Pancreas (tissue), 10 donors: ENCODE measurements at places on chromosomes 3 and 15. TPM values are rescaled to one million over a fixed set of nuclear protein-coding genes. Genes with fewer than 3 reads are reported as not detected.

Gene STRA6
- total RNA-seq, result 0.06 TPM

Gene WDR93
- not detected for total RNA-seq

Gene SPPL2A
- total RNA-seq, result 64.4 TPM

Gene ZNF80
- not detected for total RNA-seq

Gene FSD2
- total RNA-seq, result not detected

GRCh38 chr15:63013052-63013808 is 29.3 kb upstream of the TPM1 start:
- H3K27me3 ChIP-seq, result no peaks in the 10 kb centered on the region
- DNase-seq, result no peak
- no peak overlapping the region for H3K27ac ChIP-seq
- no peak overlapping the region for H3K4me3 ChIP-seq

- DNase-seq, result no peak
- H3K4me3 ChIP-seq, result no peak overlapping the region
- H3K27ac ChIP-seq, result no peak overlapping the region
- H3K36me3 ChIP-seq, result no peaks in the 10 kb centered on the region
- no peaks in the 10 kb centered on the region for H3K27me3 ChIP-seq
Measured at GRCh38 chr15:49189631-49190030, 19.6 kb downstream of the GALK2 start.

DNA sequence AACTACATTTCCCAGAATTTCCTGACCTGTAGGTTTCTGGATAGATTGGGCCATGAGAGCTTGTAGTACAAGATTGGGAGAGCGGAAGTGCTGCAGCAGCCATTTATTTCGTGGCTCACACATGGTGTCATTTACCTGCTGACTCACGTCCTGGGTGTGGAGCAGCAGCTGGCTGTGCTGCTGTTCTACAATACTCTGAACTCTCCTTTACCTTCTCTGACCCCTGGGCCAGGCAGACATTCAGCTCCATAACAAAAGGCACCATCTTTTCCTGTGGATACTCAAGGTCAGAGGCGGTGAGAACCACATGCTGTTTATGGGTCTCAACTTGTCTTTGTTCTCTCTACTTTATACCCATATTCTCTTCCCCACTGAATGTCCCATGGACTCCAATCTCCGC is 490.2 kb downstream of the IGSF11 start:
- no peak for DNase-seq
- no peaks in the 10 kb centered on the region for H3K36me3 ChIP-seq
- H3K27ac ChIP-seq, result no peak overlapping the region
- H3K4me1 ChIP-seq, result no peaks in the 10 kb centered on the region
- H3K27me3 ChIP-seq, result no peaks in the 10 kb centered on the region
- no peak overlapping the region for H3K4me3 ChIP-seq

GRCh38 chr3:73073091-73073707 is 11.7 kb downstream of the EBLN2 start:
- no peaks in the 10 kb centered on the region for H3K36me3 ChIP-seq
- H3K4me3 ChIP-seq, result no peak overlapping the region
- no peaks in the 10 kb centered on the region for H3K4me1 ChIP-seq
- DNase-seq, result no peak
- H3K27ac ChIP-seq, result no peak overlapping the region

DNA sequence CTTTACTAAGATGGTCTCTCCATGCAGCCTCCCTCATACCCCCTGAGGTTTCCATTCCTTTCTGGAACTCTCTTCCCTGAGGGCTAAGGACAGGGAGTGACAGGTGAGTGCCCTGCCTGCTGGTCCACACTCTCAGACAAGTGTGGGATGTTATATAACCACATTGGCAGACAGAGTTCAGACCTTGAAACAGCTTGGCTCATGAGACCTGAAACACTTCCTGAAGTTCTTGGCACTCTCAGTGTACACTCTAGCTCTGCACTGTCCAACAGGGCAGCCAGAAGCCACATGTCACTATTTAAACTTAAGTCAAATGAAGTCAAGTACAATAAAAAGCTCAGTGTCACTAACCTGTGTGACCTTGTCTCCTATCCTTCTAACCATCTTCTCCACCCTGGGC is 188.5 kb downstream of the ZNF621 start:
- H3K27ac ChIP-seq, result no peak overlapping the region
- peaks cover 3% of the 10 kb centered on the region for H3K4me1 ChIP-seq
- DNase-seq, result no peak
- H3K27me3 ChIP-seq, result no peaks in the 10 kb centered on the region
- H3K36me3 ChIP-seq, result no peaks in the 10 kb centered on the region

DNA sequence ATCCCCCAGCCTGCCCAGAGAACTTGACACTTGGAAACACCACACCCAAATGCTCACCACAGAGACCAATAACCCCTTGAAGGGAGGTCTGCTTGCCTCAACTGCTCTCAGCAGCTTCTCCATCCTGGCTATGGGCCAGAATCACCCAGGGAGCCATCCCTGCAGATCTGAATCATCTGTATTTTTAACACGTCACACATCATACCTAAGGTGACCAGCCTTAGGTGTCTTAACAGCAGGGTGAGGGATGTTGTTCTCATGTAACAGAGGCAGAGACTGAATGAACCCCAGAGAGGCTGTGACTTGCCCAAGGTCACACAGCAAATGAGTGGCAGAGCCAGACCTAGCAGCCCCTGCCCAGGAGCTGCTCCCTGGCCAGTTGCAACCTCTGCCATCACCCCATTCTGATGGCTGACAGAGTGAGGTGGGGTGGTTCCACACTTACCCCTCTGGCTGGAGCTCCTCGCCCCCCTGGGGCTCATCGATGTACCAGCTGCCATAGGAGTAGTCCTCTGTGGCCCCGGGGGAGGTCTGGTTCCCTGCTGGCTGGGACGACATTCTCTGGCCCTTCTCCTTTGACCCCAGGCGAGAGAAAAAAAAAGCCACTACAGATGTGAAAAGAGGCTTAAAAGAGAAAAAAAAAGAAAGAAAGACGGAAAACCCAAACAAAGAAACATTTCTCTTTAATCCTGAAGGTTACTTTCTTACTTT is 722 bp downstream of the STRA6 start:
- no peaks in the 10 kb centered on the region for H3K27me3 ChIP-seq
- no peak for DNase-seq
- no peaks in the 10 kb centered on the region for H3K36me3 ChIP-seq
- no peaks in the 10 kb centered on the region for H3K4me1 ChIP-seq
- H3K4me3 ChIP-seq, result no peak overlapping the region
- H3K27ac ChIP-seq, result no peak overlapping the region

DNA sequence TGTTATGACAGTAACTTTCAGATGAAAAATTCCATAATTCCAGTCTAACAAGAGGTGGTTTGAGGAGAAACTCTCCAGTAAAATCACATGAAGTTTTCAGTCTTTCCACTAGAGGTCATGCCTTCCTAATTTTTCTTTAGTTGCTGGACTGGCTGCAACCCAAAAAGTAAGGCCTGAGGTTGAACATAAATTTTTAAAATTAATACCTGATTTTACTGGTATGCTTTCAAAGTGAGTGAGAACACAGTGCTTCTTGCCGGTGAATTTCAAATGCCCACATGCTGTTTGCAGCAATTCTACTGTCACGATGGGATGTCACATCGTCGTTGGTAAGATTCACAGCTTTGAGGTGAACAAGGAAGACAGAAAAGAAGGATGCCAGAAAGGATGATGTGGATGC is 89.0 kb upstream of the FGF12 start:
- no peak overlapping the region for H3K4me3 ChIP-seq
- DNase-seq, result no peak
- no peaks in the 10 kb centered on the region for H3K36me3 ChIP-seq

GRCh38 chr3:128488636-128488990 is 4.4 kb downstream of the GATA2 start:
- no peaks in the 10 kb centered on the region for H3K4me1 ChIP-seq
- peak overlapping the region; percentile 73 for H3K4me3 ChIP-seq
- H3K27ac ChIP-seq, result peak overlapping the region; percentile 96

GRCh38 chr3:122012821-122013220 is 9.2 kb downstream of the ILDR1 start:
- H3K27me3 ChIP-seq, result no peaks in the 10 kb centered on the region
- H3K27ac ChIP-seq, result no peak overlapping the region
- H3K4me3 ChIP-seq, result no peak overlapping the region
- peaks cover 5% of the 10 kb centered on the region for H3K4me1 ChIP-seq
- no peak for DNase-seq

DNA sequence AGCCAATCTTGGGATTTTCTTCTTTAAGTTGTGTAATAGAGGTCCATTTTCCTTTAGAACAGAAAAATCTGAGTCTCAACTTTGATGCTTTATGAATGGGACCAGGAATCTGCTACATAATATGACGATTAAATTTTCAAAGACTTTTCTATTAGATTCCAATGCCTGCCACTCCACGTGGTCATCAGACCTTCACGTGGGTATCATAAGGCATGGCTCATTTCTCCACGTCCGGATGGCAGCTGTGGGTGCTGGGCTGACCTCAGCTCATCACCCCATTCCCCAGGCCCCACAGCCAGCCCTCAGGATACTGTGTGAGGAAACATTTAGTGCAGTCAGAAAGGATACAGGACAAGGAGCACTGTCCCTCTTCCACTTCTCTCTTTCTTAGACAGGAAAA is 159.7 kb downstream of the SEMA6D start:
- no peak for DNase-seq
- no peaks in the 10 kb centered on the region for H3K4me1 ChIP-seq
- no peak overlapping the region for H3K4me3 ChIP-seq
- H3K27me3 ChIP-seq, result no peaks in the 10 kb centered on the region
- no peak overlapping the region for H3K27ac ChIP-seq
- H3K36me3 ChIP-seq, result no peaks in the 10 kb centered on the region

- no peaks in the 10 kb centered on the region for H3K4me1 ChIP-seq
- no peaks in the 10 kb centered on the region for H3K36me3 ChIP-seq
- H3K27ac ChIP-seq, result no peak overlapping the region
- H3K27me3 ChIP-seq, result no peaks in the 10 kb centered on the region
Measured at GRCh38 chr3:5035692-5036391, 56.6 kb downstream of the BHLHE40 start.

- DNase-seq, result no peak
- H3K4me3 ChIP-seq, result no peak overlapping the region
- H3K4me1 ChIP-seq, result no peaks in the 10 kb centered on the region
- H3K27me3 ChIP-seq, result no peaks in the 10 kb centered on the region
- no peaks in the 10 kb centered on the region for H3K36me3 ChIP-seq
Measured at GRCh38 chr3:158713094-158713499, 19.2 kb downstream of the RARRES1 start.

GRCh38 chr3:174846055-174846454 is 13.1 kb upstream of the NAALADL2 start:
- no peak overlapping the region for H3K27ac ChIP-seq
- no peak overlapping the region for H3K4me3 ChIP-seq
- H3K36me3 ChIP-seq, result no peaks in the 10 kb centered on the region
- DNase-seq, result no peak

GRCh38 chr15:31953478-31953877 is 76.8 kb upstream of the CHRNA7 start:
- DNase-seq, result no peak
- no peak overlapping the region for H3K4me3 ChIP-seq
- no peaks in the 10 kb centered on the region for H3K36me3 ChIP-seq
- H3K27me3 ChIP-seq, result no peaks in the 10 kb centered on the region
- no peaks in the 10 kb centered on the region for H3K4me1 ChIP-seq
- H3K27ac ChIP-seq, result no peak overlapping the region

- DNase-seq, result no peak
- H3K4me1 ChIP-seq, result peaks cover 10% of the 10 kb centered on the region
- no peak overlapping the region for H3K27ac ChIP-seq
- no peak overlapping the region for H3K4me3 ChIP-seq
- no peaks in the 10 kb centered on the region for H3K36me3 ChIP-seq
Measured at GRCh38 chr3:167716920-167717319, 17.8 kb downstream of the PDCD10 start.

DNA sequence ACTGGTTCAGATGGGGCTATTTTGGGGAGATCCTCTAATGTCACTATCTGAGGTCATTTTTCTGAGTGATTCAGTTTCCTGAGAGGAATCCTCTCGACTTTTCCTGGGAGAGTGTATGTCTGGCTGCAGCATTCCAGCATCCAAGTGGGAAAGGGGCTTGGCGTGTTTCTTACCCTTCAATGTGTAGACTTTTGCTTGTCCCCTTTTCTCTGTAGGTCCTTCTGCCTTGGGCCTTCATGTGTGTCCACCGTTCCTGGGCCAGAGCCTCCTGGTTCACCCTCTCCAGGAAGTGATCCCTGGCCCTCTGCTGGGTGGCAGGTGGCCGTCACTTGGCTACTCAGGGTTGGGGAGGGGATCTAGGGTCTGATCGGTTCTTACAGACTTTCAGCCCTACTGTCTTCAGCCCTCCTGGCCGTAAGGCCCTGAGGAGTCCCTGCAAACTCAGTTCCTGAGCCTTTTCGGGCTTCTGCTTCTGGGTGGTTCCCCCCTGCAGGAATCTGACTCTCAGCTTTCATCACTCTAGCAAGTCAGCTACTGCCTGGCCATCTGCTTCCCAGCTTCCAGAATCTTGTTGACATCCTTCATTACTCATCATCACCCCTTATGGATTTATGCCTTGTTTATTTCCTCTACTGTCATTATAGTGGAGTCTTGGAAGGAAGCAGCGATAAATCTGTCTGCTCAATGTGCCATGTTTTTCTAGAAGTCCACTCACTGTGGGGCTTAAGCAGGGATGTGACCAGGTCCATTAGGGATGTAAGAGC is 36.5 kb downstream of the GOLGA6L10 start:
- DNase-seq, result no peak
- H3K27me3 ChIP-seq, result no peaks in the 10 kb centered on the region
- no peaks in the 10 kb centered on the region for H3K36me3 ChIP-seq
- no peaks in the 10 kb centered on the region for H3K4me1 ChIP-seq

- H3K4me1 ChIP-seq, result peaks cover 22% of the 10 kb centered on the region
- no peaks in the 10 kb centered on the region for H3K27me3 ChIP-seq
- H3K4me3 ChIP-seq, result peak overlapping the region; percentile 82
Measured at GRCh38 chr3:58009026-58009748, 965 bp downstream of the FLNB start.

DNA sequence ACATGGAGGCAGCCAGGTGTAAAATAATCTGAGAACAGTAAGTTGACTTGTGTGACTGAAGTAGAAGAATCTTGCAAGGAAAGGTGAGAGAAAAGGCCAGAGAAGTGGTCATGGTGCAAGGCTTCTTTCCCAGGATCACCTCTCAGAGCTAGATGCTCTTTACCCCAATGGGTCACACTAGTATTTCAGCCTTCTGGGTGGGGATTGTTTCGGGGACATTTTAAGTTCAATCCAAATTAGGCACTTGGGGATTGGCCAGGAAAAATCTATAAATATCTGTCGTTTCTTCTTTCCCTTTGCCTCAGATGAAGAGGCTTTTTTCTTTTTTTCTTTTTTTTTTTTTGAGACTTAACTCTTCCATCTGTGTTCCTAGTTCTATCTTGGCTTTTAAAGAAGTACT is 188.0 kb downstream of the KLHL25 start:
- H3K36me3 ChIP-seq, result no peaks in the 10 kb centered on the region
- DNase-seq, result no peak
- H3K27ac ChIP-seq, result no peak overlapping the region
- H3K4me1 ChIP-seq, result peaks cover 25% of the 10 kb centered on the region

DNA sequence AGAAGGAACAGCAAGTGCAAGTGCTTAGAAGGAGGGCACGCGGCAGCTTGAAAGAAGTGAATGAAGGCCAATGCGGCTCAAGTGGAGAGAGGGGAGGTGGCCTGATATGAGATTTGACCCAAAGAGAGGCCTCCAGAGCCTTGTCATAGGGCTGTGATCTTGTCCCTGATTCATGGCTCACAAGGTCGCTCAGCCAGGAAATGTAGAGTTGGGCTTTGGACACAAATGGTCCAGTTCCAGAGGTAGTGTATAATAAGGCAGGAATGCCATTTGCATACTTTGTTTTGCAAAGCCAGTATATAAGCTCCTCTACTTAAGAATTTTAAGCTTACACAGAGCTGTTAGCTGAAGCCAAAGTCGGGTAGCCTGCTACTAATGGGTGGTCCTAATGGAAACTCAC is 33.7 kb downstream of the HGD start:
- no peak overlapping the region for H3K4me3 ChIP-seq
- H3K4me1 ChIP-seq, result peaks cover 3% of the 10 kb centered on the region
- H3K36me3 ChIP-seq, result no peaks in the 10 kb centered on the region
- no peak overlapping the region for H3K27ac ChIP-seq
- no peak for DNase-seq
- H3K27me3 ChIP-seq, result no peaks in the 10 kb centered on the region
